ENCODE measurements at places on chromosomes 12 and 14. TPM values are rescaled to one million over a fixed set of nuclear protein-coding genes. Genes with fewer than 3 reads are reported as not detected.
A peak's percentile ranks its signal among the peaks of the same experiment; 100 is the strongest.

DNA sequence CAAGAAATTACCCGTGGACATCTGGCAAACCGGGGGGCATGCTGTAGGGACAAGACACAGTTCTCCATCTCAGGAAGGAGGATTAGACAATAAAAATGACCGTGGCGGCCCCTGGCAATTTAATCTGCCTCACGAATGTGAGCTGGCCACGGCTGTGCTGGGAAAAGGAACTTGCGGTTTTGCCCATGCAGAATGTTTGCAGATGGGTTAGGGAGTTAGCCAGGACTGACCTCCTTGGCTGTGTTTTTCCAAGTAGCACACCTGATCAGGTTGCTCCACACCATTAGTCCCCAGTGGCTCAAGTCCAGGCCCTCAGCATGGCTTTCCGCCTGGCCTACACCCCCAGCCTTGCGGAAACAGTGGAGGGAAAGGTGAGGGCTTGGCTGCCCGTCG lies 20.8 kb downstream of the TPCN1 start:
- no peak for DNase-seq

DNA sequence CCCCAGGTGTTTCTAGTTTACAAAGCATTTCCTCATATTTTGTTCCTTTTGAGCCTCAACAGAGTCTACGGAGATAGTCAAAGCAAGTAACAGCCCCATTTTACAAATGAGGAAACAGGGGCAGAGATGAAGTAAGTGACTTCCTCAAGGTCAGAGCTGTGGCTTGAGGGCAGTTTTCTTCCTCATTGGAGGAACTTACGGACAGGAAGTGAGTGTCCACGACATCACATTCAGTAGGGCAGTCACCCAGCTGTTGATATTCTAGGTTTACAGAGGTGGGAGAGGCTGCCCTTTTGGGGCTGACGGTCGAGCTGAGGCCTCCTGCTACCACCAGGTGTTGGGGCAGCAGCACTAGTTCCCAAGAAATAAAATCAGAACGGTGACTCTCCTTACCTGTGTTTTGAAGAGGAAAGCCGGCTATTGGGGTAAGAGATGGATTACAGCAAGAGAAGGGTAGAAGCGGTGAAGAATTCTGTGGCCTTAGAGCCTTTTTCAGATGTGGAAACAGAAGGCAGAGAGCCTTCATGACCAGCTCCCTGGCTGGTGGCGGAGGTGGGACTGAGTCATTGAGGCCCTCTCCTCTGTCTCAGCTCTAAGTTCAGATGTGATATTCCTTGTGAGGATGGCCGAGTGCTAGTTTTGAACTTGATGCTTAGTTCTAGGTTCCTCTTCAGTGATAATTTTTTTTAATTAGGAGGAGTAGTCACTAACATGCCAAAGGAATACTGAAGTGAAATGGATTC lies 41.7 kb downstream of the SUSD6 start:
- no peak for DNase-seq

GRCh38 chr12:59452259-59452658 lies 143.6 kb upstream of the SLC16A7 start:
- peak; percentile 6 for DNase-seq

DNA sequence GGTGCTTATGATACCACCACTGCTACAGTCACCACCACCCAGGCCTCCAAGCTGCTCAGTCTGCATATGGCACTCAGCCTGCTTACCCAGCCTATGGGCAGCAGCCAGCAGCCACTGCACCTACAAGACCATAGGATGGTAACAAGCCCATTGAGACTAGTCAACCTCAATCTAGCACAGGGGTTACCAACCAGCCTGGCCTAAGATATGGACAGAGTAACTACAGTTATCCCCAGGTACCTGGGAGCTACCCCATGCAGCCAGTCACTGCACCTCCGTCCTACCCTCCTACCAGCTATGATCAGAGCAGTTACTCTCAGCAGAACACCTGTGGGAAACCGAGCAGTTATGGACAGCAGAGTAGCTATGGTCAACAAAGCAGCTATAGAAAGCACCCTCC lies 55.1 kb downstream of the BRMS1L start:
- no peak for DNase-seq

DNA sequence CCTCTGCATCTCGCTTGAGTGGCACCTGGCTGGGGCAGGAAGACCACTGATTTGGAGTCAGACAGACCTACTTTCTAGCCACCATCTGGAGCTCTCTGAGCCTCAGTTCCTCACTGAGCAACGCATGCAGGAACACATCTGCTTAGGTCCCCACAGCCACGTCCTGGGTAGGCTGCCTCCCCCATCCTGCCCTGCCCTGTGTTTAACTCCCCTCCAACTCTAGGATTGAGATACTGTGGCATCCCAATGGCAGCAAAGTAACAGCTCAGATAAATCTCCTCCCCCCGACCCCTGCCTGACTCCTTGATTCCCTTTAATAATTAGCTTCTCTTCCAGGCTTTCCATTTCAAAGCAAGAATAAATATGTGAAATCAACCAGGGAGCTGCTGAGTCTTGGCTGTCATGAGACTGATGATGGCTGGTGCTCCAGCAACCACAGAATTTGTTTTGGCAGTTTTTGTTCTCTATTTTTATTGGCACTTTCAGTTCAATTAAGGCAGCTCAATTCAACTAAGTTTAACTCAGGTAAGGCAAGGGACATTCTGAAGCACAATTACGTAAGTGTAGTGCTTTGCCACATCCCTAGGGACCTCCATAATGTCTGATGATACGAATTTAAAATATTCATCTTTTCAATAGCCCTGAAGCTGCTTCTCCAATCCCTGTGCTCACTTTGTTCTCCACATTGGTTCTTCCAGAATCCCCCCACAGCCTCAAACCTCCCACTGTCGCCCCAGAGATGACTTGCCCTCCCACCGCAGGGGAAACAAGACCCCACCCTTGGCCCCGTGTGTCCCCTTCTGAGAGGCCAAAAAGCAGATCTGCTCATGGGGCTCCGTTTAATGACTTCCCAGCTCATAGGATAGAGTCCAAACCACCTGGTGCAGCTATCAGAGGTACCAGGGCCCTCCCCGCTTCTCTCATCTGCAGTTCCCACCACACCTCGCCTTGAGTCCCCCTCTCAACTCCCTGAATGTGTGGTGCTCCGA lies 58.2 kb downstream of the ESR2 start:
- no peak for DNase-seq

GRCh38 chr14:69226178-69226577 lies 33.8 kb upstream of the GALNT16 start:
- no peak for DNase-seq

GRCh38 chr12:95605087-95605486 lies 53.8 kb upstream of the USP44 start:
- peak; percentile 84 for DNase-seq

ISM2 gene
- not detected for total RNA-seq

- no peak for DNase-seq
These were observed 175.8 kb downstream of the SLC2A13 start for GRCh38 chr12:39930101-39930500.

- no peak for DNase-seq
These were observed 23.4 kb upstream of the SFSWAP start for GRCh38 chr12:131687346-131688125.

LHX5 gene
- total RNA-seq: not detected

- DNase-seq: no peak
These were observed 146.6 kb downstream of the CRADD start for GRCh38 chr12:93823616-93824391.

TAS2R7 gene
- total RNA-seq: not detected

DNA sequence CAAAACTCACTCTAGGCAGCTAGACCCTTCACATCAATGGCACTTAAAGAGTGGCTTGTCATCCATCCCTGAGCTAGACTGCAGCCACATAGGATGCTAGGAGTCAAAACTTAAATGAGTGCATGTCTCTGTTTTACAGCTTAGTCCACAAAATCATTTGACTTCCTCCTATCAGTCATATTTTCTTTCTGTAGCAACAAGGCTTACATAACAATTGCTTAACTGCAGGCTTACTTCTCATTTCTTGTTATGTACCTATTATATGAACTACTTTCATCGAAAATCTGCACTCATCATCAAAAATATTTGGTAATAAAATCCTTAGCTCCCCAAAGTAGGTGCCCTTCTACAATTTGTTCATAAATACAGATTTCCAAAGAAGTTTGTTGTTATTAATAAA lies 30.1 kb downstream of the CLEC1A start:
- no peak for DNase-seq

MYF6 gene
- total RNA-seq: not detected

FSCB gene
- not detected for total RNA-seq

CLBA1 gene
- 3.9 TPM for total RNA-seq

- no peak for DNase-seq
These were observed 11.5 kb downstream of the DUSP16 start for GRCh38 chr12:12551115-12551514.

DNA sequence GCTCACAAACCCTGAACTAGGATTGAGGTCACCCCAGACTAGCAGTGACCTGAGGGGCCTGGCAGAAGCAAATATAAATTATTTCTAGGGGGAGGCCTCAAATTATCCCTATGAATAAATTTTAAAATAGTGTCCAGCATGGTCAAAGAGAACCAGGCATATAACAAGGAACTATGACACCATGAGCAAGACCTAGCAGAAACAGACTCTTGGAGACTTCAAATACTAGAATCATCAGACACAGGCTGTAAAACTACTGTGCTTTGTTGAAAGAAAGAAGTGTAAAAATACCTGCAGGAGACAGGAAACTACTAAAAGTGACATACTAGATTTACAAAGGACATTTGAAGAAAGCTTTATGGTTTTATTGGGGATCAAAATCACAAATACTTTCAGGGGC lies 3.2 kb upstream of the BCL7A start:
- DNase-seq: no peak
